DMS79 (cell line): ENCODE measurements at places on chromosomes 12 and 14.
A peak's percentile ranks its signal among the peaks of the same experiment; 100 is the strongest.

DNA sequence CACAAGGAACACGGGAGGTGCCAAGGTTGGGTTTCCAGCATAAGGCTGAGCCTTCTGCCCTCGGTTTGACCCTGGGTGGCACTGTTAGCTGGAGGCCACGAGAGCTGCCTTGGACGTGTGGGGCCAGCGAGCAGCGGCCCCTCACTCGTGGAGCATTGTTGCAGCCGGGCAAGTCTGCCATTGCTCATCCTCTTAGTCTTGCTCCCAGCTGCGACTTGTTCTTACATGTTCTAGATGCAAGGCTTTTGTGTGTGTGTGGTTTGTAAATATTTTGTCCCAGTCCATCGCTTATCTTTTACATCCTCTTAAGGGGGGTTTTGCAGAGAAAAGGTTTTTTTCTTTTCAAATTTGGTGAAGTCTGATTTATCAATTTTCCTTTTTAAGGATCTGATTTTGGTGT is 21.1 kb upstream of the C1S start:
- no peak for DNase-seq

DNA sequence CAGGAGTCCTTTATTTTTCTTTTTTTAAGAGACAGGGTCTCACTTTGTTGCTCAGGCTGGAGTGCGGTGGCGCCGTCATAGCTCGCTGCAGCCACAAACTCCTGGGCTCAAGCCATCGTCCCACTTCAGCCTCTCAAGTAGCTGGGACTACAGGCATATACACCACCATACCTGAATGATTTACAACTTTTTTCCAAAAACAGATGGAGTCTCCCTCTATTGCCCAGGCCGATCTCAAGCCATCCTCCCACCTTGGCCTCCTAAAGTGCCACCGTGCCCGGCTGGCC is 205.1 kb downstream of the TSPAN9 start:
- peak; percentile 94 for DNase-seq

GRCh38 chr14:101601606-101602465 is 40.5 kb downstream of the DIO3 start:
- no peak for DNase-seq

DNA sequence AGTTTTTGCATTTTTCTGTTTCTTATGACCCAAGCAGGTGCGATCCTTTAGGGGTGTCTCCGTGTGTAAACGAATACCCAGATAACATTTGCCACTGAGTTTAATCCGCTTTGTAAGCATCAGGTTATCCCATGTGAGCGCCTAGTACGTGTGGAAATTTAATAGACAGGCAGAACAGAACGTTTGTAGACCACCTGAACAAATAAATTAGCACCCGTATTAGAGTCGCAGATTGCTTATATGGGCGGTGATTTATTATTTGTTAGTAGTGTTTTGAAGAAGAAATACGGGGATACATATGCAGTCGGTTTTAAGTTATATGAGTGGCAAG is 325 bp downstream of the C12orf60 start:
- DNase-seq = peak; percentile 49

DNA sequence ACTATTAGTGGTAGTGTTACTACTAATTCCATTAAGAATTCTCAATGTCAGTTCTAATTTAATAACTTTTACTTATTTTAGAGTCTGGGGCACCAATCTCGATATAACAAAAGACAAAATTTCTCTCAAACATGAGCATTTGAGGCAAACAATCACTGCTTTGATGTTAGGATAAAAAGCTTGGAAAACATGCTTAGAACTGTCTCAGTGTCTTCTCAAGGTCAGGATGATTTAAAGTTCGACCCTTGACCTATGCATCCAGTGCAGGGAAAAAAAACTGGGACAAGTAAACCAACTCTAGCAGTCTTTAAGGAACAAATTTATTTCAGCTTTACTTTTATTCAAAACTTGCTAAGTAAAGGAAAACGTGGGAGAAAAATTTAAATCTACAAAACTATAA is 31.1 kb downstream of the SPTLC2 start:
- no peak for DNase-seq

GRCh38 chr12:50151047-50151687 is 16.0 kb downstream of the CERS5 start:
- DNase-seq = no peak

DNA sequence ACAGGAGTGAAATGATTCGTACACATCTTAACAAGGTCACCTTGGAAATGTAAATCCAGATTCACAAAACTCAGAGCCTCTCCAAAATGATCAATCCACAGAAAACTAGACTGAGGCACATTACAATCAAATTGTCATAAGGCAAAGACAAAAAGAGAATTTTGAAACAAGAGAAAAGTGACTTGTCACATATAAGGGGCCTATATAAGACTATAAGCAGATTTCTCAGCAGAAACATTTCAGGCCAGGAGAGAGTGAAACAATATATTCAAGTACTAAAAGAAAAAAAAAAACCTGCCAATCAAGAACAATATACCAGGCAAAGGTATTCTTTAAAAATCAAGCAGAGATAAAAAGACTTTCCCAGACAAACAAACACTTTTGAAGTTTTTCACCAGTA is 429.1 kb downstream of the BCAT1 start:
- DNase-seq = no peak

GRCh38 chr12:95074766-95075165 is 1.3 kb upstream of the NR2C1 start:
- DNase-seq = no peak

GRCh38 chr12:100669922-100670321 is 96.4 kb downstream of the GAS2L3 start:
- DNase-seq = no peak

DNA sequence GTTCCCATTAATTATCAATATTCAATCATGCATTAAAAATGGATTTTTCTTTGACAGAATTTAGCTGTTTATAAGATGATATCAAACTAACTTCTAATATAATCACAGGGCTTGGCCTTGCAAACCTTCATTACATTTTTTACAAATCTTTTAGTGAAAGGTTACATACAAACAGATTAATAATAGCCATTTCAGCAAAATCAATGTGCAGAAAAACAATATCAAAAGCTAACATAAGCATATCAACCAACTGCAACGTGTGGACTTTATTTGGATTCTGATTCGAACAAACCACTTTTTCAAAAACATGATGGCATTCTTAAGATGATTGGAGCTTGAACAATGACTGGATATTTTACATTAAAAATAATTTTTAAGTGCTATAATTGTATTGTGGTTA is 93.6 kb downstream of the OTX2 start:
- DNase-seq = no peak

DNA sequence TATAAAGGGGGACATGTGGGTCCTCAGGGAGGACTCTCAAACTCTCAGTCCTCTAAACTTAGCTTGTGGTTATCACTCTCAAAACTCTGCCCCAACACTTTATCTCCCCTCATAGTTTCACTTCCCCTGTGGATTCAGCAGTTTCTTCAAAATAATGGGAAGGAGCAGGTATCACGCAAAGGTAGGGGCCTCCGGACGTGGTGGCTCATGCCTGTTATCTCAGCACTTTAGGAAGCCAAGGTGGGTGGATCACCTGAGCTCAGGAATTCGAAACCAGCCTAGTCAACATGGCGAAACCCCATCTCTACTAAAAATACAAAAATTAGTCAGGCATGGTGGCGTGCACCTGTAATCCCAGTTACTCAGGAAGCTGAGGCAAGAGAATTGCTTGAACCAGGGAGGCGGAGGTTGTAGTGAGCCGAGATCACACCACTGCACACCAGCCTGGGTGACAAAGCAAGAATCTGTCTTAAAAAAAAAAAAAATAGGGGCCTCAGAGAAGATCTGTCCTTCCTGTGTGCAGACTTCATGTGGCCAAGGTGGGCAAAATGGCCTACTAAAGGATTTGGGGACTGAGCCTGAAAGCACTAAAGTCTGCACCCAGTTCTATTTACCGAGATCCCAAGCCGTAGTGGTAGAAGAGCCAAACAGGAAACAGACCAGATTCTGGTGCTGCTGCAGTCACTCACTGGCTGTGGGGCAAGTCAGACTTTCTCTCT is 6.4 kb downstream of the ITGB7 start:
- no peak for DNase-seq

- DNase-seq = no peak
These were observed 23.9 kb upstream of the TEX22 start for GRCh38 chr14:105374389-105374788.

DNA sequence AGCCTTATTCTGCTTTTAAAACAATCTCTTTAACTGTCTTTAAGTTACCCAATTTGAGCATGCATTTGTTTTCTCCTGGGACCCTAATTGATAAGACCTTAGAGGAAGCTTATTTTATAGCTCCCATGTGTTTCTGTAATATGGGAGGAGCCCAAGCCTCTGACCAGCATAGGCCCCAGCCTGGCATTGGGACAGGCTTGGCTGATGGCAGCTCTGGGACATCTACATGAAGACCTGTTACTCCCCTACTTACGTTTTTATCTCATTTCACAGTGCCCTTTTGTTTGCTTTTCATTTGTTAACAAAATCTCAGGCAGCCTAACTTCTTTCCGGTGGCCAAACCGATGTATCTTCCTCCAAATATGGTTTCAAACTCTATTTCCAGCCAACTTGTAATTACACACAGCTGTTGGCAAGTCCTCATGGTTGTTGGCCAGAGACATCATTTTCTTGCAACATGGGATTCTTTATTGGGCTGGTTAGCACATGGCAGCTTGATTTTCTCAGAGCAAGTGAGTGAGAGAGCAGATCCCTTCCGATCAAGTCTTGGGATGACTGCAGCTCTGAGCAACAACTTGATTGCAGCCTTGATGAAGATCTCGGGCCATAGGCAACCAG is 1117.5 kb downstream of the AACS start:
- DNase-seq = no peak

GRCh38 chr14:81313775-81314429 is 86.2 kb downstream of the STON2 start:
- no peak for DNase-seq

- DNase-seq = no peak
These were observed 42.0 kb upstream of the ATP2B1 start for GRCh38 chr12:89750389-89751351.

DNA sequence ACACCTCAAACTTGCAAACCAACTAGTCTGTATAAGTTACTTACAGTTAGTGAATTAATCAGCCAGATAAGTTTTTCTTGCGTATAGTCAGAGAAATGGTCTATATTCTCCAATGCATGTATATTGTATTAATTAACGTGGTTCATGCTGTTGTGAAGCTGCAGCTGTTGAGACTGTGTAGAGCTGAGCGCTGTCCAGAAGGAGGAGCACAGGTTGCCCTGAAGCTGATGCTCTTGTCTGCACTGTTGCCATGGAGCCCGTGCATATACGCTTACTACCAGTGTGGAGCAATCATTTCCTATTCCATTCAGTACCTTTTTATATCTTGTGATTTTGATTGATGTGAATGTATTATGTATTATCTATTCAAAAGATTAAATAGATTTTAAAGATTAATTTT is 74.3 kb upstream of the ARID2 start:
- DNase-seq = no peak

DNA sequence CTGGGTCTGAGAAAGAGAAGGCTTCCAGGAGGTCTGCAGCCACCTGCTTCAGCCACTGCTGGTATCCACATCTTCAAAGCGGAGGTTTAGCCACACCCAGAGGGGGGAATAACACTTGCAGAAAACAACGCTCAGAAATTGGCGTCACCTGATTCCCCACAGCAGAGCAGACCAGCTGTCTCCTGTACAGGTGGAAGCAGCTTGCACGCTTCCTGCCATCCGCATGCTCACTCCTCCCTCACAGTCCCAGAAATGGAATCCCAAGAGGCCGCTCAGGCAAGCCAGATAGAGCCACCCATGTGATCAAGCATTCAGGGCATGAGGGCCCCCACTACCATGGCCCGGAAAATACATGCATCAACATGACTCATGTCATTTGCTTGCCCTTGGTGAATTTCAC is 112.2 kb upstream of the DIO3 start:
- DNase-seq = no peak

GRCh38 chr14:36874396-36875138 is 212.9 kb downstream of the PAX9 start:
- peak; percentile 86 for DNase-seq

- DNase-seq = no peak
These were observed 26.7 kb downstream of the NTN4 start for GRCh38 chr12:95763809-95764253.

- no peak for DNase-seq
These were observed 198.4 kb downstream of the NELL2 start for GRCh38 chr12:44677724-44678123.

DNA sequence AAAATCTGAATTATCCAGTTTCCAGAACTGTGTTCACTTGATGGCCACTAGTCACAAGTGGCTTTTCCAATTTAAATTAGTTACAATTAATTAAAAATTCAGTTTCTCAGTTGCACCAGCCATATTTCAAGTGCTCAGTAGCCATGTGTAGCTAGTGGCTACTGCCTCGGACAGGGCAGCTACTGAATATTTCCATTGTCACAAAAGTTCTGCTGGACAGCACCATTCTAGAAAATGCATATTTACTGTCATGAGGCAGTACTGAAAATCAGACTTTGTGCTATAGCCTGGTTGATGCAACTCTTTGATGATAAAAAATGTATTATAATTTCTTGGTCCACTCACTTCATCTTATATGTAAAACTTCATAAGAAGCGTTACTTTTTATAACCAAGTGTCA is 11.5 kb upstream of the OVCH1 start:
- no peak for DNase-seq

DNA sequence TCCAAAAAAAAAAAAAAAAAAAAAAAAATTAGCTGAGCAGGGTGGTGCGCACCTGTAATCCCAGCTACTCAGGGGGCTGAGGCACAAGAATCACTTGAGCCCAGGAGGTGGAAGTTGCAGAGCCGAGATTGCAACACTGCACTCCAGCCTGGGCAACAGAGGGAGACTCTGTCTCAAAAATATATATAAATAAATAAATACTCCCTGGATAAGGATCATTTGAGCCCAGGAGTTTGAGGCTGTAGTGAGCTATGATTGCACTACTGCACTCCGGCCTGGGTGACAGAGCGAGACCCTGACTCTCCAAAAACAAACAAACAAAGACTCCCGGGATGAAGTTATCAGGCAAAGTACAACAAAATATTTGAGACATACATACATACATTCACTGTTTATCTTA is 3.3 kb upstream of the NAA25 start:
- DNase-seq = no peak

- DNase-seq = no peak
These were observed 68.6 kb upstream of the RESF1 start for GRCh38 chr12:31890295-31891285.

GRCh38 chr12:130110914-130111313 is 51.4 kb upstream of the FZD10 start:
- no peak for DNase-seq

GRCh38 chr12:6840330-6840729 is 395 bp upstream of the GNB3 start:
- no peak for DNase-seq

DNA sequence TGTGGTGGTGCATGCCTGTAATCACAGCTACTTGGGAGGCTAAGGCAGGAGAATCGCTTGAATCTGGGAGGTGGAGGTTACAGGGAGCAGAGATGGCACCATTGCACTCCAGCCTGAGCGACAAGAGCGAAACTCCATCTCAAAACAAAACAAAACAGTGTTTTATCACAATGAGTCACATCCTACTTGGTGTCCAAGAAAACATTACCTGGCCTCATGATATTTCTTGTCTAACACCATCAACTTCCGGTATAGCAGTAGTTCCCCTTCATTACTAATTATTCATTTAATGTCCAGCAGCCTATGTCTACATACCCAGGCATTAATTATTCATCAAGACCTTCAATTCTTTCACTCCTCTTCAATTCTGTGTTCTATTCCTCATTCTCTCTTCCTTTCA is 115.5 kb downstream of the CCDC59 start:
- DNase-seq = no peak
